SJSA1 (cell line): ENCODE measurements at places on chromosomes 4 and X.

- no peak for DNase-seq
Observed at GRCh38 chrX:138006180-138006579, 440.3 kb downstream of the ZIC3 start.

DNA sequence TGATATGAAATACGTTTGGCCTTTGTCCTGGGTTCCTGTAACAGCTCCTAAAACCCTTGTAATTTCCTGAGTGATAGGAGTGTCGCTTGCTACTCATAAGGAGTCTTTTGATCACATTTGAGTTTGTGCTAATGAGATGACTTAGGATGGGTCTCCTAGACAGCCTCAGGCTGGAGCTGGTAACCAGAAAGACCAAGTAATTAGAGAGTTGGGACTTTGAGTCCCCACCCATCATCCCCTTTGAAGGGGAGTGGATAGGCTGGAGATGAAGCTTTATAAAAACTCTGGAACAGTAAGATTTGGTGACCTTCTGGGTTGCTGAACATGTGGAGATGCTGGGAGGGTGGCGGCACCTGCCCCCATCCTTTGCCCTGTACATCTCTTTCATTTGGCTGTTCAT, 2.9 kb downstream of the SEC24B start:
- no peak for DNase-seq

- no peak for DNase-seq
Observed at GRCh38 chr4:17597517-17597916, 16.9 kb upstream of the MED28 start.

GRCh38 chrX:71105628-71106027, 912 bp downstream of the CXorf65 start:
- no peak for DNase-seq

- DNase-seq, result no peak
Observed at GRCh38 chr4:162675661-162676060, 491.0 kb downstream of the NAF1 start.

- DNase-seq, result no peak
Observed at GRCh38 chr4:73759357-73759756, 19.0 kb downstream of the CXCL8 start.

DNA sequence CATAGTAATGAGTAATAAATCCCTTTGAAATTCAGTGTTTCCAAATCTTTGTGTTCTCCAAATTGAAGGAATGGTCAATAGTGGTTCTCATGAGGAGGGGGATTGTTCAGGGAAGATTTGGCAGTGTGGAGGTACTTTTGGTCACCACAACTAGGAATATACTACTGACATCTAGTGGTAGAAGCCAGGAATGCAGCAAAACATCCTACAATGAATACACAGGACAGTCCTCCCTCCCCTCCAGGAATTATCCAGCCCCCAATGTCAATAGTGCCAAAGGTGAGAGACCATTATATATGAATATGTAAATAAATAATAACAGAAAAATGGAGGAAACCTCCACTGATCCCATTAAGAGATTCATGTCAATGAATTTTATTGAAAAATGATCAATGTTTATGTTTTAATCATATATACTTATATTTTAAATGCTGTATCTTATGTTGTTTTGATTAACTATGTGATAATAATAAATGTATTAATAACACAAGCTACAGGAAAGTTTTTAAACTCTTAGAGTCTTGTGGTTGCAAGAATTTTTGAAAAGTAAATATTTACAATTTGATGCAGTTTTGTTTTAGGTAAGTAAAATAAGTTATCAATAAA, 14.4 kb upstream of the FAM9A start:
- DNase-seq, result peak; percentile 23

GRCh38 chrX:63426519-63426918, 75.4 kb upstream of the SPIN4 start:
- DNase-seq, result no peak

DNA sequence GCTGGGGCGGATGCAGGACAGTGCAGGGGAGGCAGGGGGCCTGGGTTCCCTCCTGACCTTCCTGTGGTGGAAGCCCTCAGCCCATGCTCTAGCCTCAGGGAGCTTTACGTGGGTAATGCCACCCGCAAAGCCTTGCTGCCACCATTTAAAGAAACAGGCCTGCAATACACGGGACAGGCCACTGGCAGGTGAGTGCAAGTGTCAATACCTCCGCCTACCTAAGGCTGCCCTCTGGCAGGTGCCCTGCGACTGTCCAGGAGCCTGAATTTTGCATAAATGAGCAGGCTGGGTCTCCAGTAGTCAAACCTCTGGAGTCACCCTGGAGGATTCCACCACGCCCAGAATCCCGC, 5.9 kb downstream of the CRMP1 start:
- DNase-seq, result no peak

DNA sequence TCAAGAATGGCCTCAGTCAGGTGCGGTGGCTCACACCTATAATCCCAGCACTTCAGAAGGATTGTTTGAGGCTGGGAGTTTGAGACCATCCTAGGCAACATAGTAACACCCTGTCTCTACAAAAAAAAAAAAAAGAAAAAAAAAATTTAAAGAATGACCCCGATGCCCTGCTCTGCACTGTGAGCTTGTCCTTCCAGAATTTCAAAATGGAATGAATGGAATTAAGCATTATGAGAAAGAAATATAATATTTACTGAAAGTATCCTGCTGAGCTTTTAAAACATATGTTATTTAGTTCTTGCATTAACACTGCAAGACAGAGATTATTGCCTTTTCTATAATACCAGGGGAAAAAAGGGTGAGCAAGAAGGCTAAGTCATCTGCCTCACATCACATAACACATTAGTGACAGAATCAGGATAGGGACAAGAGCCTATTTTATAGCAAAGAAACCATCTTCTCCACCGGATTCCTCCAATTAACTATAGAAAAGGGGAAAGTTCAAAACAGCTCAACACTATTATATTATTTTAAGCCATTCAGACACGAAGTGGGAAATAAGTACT, 41.9 kb upstream of the GAB1 start:
- no peak for DNase-seq
